ENCODE measurements at places on chromosomes 7 and 10.

DNA sequence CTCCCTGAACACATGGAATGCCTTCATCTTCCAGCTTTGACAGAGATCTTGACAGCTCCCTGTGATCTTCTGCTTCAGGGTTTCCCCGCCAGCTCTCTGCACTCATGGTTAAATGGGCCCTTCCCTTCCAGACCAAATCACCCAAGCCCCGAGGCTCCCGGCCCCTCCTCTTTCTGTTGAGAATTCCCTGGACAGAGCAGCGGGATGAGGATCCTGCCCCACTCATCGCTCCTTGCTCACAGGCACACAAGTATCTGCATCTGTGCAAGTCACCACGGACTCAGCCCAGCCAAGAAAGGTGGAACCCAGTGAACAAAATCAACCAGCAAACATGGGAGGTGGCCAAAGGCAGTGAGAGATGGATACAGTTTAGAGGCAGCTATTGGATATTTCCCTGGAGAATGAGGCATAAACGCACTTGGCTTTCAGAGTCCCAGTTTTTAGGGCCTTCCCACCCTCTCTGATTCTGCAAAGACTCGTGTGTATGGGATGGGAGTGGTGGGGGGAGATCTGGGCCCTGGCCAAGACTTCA, 37.7 kb upstream of the CXCL12 start:
- DNase-seq: peak; percentile 18

GRCh38 chr10:70283071-70283444, 746 bp downstream of the NPFFR1 start:
- DNase-seq: no peak

DNA sequence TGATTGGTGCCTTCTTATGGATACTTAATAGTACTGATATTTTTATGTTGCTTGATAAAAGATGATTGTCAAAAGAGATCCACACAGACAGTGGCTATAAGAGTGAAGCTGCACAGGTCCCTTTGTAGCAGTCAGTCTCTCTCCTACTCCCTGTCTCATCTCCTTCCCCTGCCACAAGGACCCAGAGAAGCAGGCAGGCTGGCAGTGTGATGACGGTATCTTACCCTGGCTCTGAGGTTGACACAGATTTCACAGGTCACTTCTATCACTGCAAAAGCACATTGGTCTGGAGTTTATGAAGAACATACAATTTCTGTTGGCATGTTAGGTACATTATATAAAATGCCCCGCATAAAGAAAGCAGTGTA, 64.4 kb upstream of the AHR start:
- DNase-seq: no peak

DNA sequence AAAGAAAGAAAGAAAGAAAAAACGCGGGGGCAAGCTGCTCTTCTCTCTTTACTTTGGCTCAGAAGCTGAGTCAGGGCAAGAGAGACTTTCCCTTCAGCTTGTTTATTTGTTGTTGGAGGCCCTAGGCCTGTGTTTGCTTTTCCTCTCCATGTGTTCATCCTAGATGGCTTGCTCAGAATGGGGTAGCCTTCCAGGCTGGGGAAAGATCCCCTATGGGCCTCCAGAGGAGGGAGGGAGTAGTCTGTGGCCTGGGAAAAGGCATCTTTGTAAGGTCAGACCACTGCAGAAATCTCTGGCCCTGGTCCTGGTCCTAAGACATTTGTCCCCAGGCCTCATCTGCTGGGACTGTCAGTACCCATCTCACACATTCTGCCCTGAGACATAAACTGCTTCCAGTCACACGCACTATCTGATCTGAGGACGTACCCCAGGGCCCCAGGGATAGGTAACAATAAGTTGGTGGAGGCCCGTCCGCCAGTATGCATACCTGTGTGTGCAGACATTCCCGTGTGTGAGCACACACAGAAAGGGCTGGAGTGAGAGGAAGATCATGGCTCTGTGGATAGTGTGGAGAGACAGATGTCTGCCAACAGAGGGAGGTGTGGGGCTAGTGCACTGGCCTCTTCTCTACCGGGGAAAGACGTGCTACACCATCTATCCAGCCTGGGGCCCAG, 4.9 kb upstream of the SCD start:
- peak; percentile 68 for DNase-seq

DNA sequence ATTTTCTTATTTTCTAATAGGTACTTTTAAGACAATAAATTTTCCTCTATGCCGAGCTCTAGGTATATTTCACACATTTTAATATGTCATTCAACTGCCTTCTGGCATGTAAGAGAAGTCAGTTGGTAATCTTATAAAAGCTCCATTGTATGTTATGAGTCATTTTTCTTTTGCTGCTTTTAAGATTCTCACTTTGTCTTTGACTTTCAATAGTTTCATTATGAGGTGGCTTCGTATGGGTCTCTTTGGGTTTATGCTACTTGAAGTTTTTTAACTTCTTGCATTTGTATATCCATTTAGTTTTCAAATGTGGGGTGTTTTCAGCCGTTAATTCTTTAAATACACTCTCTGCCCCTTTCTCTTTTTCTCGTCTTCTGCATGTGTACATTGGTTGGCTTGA, 80.5 kb downstream of the ABCA13 start:
- DNase-seq: no peak

GRCh38 chr10:26372513-26373354, 65.4 kb upstream of the APBB1IP start:
- no peak for DNase-seq

- no peak for DNase-seq
Measured at GRCh38 chr10:127905848-127906261, 1.0 kb upstream of the PTPRE start.

DNA sequence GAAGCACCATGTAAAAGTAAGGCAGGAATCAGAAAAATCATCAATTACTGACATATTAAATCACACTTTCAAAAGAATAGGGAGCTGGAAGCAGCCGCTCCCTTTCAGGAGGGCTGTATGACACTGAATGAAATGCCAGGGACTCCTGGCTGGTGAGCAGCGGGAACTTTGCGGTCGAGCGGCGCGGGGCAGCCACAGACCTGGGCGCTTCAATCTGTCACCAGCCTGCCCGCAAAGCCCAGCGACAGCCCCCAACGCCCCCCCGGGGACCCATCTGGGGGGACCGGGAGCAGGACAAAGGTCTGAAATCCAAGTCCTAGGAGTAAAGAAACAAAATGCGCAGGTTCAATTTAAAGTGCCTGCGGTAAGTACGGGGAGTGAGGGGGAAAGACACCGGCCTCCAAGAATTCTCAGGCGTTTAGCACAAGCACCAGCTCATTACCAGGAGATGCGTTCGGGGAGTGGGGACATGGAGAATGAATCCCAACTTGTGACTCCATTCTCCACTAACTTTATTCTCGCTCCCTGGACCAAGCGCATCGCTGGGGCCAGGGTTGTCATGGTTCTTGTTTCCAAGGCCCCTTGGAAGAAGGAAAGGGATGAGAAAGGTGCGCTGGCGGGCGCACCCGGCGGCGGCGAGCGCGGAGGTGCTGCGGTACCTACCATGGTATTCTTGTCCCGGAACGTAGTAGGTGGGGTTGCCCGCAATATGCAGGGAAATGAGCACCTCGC, 824 bp downstream of the RELN start:
- DNase-seq: no peak

GRCh38 chr7:159114096-159114495, 30.6 kb downstream of the VIPR2 start:
- peak; percentile 51 for DNase-seq

- DNase-seq: no peak
Measured at GRCh38 chr10:11345224-11346054, 266.0 kb downstream of the USP6NL start.

DNA sequence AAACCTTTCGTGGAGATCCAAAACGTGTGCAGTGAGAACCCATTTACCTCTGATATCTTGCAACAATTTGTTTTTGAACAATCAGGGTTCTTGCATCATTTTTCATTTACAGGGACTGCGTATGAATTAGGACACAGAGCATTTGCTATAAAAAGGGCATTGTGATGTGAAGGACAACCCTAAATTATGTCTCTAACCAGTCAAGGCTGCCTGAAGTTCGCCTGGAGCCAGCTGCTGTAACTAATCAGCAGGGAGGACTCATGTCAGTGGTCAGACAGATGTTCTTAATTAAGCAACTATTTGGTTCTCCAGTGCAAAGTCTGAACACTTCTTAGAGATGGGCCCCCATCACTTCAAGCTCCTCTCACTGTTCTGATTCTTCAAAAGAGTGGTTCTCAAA, 674.8 kb downstream of the KCNMA1 start:
- DNase-seq: no peak

GRCh38 chr10:67988606-67989005, 86.5 kb downstream of the HERC4 start:
- no peak for DNase-seq

GRCh38 chr10:49595713-49596492, 14.2 kb upstream of the SLC18A3 start:
- DNase-seq: no peak

DNA sequence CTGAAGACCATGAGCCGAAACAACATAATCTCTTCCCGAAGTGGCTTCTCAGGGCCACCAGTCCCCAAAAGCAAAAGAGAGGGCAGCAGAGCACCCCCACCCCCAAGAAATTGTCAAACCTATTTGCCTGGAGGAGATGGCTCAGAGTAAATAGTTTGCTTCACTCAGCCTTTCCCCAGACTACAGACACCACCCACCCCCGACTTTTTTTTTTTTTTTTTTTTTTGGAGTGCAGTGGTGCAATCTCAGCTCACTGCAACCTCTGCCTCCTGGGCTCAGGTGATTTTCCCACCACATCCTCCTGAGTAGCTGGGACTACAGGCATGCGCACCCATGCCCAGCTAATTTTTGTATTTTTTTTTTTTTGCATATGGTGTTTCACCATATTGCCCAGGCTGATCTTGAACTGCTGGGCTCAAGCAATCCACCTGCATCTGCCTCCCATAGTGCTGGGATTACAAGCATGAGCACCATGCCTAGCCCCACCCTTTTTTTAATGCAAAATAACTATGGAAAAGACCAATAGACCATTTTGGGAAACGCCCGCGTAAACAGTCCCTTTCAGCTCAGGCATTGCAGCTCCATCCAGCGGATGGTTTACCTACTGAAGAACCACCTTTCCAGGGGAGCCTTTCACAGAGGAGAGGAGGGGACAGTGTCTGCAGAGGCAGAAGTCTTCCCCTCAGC, 9.7 kb downstream of the ZMIZ1 start:
- DNase-seq: no peak

All from aorta (tissue), 5 donors.